ENCODE measurements at places on chromosomes 5 and 9.

DNA sequence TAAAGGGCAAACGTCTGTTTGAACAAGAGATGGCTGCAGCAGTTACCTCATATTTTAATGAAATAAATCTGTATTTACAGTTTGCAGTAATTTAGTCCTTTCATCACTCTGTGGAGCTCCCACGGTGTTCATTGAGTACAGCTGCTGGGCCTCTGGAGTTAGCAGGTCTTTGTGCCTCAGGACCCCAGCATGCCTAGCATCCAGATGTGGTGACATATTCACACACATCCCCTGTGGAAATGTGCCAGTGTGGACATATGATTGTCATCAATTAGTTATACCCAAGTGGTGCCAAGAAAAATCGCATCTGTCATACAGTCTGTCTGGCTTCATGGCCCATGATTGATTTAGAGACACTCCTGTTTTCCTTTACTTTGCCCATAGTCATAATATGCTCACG, 77.3 kb downstream of the NNT start:
- DNase-seq = no peak

GRCh38 chr9:124808246-124808956, 31.5 kb downstream of the OLFML2A start:
- no peak for DNase-seq

DNA sequence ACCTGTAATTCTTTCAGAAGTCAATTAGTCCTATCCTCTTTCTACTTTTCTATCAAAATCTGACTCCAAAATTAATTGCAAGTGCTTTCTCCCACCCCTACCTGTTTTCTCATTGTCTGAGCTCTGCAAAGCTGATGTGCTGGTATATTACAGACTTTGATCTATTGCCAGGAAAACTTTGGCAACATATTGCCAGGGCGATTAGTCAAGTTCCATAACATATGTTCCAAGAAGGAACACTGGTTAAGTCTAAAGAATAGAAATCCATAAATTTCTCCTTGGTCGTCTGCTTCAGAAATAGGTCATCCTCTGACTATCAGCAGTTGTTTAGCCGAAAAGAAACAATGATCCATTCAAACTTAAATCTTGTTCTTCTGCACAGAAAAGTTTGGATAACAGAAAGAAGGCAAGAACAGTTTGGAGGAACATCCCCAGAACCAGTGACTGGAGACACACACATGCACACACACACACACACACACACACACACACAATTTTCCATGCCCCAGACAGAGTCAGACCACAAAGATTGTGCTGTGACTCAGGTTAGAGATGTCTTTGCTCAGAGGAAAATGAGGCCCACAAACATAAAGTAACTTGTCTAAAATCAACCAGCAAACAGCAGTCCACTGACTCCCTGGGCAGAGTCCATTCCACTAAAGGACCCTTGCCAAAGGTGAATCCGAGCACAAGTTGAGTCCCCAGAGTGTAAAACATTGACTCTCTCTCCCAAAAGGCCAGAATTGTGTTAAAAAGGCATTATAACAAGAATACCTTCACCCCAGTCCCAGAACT, 202.1 kb downstream of the DEPDC1B start:
- no peak for DNase-seq

GRCh38 chr5:181199881-181200638, 4.9 kb downstream of the TRIM7 start:
- no peak for DNase-seq

DNA sequence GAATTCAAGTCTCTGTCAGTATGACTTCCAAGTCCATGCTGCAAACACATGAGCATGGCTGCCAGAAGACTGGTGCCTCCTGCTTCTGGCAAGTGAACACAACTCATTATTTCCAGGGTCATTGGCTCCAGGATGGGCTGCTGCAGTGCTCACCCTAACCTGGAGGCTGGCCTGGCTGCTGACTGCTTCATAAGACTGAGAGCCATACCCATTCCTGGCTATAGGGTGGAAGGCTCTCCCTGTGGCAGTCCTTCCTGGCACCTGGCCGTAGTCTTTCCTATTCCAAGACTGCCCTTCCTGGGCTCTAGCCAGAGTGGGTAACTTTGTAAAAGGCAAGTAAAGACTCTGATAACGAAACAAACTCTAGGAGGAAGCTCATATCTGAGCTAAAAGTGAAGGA, 51.2 kb downstream of the CXXC5 start:
- DNase-seq = no peak

GRCh38 chr9:93712896-93713295, 136.5 kb downstream of the PHF2 start:
- DNase-seq = no peak

GRCh38 chr5:101431201-101431600, 528.1 kb upstream of the ST8SIA4 start:
- DNase-seq = no peak

DNA sequence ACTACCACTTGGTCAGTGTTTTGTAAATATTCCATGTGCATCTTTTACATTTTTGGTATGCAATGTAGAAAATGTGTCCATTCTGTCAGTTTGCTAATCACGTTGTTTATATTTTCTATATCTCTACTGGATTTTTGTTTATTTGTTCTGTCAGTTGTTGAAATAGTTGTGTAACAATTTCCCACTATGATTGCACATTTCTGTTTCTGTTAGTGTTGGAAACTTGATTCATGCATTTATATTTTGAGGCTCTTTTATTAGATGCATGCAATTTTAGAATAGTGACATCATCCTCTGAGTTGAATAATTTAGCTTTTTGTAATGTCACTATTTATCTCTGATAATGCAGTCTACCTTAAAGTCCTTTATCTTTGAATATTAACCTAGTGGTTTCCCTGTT, 25.8 kb upstream of the LECT2 start:
- no peak for DNase-seq

DNA sequence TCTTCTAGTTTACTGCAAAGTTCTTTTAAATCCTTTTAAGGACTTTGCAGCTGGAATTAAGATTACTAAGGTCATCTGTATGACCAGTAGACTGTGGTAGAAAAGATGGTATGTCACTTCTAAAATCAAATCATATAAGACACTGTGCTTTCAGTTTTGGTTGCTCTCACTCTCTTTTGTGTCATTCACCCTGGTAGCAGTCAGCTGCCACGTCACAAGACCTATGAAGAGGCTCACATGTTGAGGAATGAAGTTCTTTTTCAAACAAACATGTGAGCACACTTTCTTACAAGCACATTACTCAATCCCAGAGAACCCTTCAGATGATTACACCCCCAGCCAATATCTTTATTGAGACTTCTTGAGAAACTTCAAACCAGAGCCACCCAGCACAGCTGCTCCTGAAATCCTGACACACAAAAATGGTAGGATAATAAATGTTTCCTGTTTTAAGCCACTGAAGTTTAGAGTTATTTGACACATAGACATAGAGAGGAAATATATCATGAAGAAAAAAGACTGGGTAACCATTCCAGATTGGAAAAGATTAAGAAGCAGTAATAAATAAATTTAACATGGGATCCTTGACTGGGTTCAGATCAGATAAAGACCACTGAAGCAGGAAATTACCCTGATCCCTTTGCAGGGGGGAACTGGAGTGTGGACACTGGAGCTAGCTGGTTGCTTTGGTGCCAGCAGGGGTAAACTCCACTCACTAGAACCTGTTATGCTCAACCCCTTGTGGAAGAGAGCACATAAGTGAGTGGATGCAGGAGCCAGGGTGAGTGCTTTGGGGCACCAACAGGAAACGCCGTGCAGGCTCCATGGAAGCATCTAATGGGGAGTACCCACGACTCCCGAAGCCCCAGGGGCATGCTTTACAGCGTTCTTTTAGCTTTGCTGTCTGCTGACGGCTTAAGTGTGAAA, 64.1 kb downstream of the SLCO4C1 start:
- no peak for DNase-seq

GRCh38 chr9:134287591-134288491, 38.4 kb upstream of the RXRA start:
- no peak for DNase-seq

Measured in ovary (tissue), 10 donors.